ENCODE measurements at places on chromosomes 5 and 9.

DNA sequence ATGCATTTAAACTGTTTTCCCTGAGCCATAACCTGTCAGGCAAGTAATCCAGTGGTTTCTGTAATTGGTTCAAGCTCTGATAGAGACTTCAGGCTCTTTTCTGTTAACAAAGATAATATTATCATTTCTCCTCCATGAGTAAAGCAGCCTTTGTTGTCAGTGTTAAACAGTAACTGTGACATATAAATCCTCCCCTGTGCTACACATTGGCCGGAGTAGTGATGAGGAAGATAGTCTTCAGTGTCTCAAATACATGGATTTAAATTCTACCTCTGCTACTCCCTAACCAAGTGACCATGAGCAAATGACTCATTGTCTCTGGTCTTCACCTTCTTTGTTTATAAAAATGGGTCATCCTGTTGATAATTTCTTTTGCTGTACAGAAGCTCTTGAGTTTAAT lies 615.5 kb upstream of the CHD1 start:
- no peak for DNase-seq

DNA sequence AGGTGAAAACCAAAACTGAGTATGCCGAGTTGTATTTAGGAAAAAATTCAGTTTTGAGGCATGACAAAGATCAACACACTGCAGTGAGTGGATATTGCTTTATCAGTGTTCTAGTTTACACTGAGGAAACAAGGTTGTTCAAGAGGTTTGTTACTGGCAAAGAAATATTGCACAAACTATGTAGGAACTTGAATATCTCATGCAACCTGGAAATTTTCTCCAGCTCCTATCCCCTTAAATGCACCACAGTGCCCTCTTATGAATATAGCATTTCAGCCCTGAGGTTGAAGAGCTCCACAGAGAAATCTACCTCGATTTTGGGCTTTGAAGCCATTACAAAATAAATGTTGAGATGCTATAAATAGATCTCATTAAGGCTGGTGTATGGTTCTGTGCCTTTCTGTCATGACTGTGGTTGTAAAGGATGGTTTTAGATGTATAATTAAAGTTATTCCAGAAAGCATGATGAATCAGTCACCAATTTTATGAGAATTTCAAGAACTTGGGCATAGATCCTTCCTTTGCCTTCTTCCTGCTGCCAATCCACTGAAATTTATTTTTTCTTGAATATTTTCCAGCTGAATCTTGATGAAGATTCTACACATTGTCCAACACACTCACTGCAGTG lies 159.3 kb downstream of the SPATA31D1 start:
- DNase-seq, result no peak

- no peak for DNase-seq
Observed at GRCh38 chr5:138230981-138231589, 18.0 kb upstream of the CDC23 start.

- no peak for DNase-seq
Observed at GRCh38 chr9:130756037-130756436, 62.5 kb downstream of the EXOSC2 start.

DNA sequence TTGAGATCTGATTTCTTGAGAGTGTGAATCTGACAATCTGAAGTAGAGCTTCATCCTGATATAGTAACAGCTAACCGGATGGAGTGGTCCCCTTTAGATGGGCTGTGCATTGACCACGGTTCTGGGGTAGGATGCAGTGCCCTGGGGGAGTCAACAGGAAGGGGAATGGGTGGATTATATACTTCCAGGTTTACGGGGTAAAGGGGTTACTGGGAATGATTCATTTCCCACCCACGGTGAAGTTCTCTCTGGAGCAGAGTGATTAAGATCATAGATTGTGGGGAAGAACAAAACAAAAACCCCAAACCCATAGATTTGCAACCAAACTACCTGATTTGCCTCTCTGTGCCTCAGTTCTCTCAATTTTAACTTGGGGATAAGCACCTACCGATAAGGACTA lies 1.5 kb upstream of the B4GALT7 start:
- no peak for DNase-seq

DNA sequence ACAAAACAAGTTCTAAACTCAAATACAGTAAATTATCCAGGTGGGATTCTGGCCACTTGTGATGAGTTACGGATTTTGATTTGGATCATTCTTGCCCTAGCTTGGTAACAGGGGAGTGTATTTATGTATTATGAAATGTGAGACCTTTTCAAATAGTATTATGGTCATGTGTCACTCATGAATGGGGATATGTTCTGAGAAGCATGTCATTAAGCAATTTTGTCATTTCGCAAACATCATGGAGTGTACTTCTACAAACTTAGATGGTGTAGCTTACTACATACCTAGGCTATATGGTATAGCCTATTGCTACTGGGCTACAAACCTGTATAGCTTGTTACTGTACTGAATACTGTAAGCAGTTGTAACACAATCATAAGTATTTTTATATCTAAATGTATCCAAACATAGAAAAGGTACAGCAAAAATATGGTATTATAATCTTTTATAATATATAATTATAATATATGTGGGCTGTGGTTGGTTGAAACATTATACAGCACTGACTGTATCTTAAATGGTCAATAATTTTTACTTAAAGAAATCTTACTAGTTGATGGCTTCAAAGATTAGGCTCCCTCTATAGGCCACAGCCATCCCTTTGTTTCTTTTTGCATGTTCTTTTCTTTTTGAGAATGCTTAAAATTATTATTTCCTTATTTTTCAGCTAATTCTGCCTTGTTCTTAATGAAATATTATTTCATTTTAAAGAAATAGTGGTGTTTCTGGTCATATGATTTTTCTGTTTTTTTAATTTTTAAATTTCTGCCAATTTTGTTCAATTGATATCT lies 128.4 kb downstream of the MAST4 start:
- DNase-seq, result no peak

- DNase-seq, result no peak
Observed at GRCh38 chr5:138369706-138370105, 17.2 kb downstream of the KDM3B start.

GRCh38 chr9:111896942-111897600 lies 457 bp downstream of the UGCG start:
- no peak for DNase-seq

DNA sequence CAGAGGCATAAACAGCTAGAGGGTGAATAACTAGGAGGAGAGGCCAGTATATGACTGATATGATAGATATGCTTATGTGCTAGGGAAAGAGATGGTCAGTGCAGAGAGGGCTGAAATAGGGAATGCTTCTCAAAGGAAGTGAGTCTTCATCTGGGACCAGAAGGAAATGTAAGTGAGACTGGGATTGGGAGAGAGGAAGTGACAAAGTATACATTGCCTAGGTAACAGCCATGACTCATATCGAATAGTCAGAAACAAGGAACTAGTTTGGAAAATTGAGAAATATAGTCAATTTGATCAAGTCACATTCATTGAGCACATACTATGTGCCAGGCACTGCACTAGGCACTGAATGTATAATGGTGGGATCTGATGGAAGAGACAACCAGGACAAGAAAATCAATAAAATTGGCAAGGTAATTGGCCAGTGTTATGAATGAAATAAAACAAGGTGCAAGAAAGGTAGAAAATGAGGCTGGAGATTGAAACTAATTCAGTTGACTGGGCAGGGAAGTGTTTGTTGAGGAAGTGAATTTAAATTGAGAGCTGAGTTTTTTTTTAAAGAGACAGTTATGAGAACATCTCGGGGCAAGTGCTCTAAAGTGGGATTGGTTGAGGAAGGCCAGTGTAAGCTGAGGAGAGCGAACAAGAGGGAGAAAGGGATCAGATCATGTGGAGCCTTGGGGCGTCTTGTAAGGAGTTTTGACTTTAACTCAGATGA lies 4.3 kb downstream of the ERAP2 start:
- DNase-seq, result no peak
